Karpas-422 (cell line): ENCODE measurements at places on chromosomes 5 and 9.

DNA sequence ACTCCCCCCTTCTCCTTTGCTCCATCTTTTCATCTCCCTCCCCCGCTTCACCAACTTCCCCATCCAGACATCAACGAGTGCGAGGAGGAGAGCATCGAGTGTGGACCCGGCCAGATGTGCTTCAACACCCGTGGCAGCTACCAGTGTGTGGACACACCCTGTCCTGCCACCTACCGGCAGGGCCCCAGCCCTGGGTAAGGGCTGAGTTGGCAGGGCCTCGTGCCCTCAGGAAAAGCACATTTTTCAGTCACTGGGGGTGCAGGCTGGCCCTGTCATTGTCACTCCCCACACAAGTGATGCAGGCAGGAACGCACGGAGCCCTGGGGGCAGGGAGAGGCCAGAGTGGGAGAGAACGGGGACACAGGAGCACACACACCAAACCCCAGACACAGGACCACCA, 12.4 kb upstream of the ASS1 start:
- no peak for DNase-seq

DNA sequence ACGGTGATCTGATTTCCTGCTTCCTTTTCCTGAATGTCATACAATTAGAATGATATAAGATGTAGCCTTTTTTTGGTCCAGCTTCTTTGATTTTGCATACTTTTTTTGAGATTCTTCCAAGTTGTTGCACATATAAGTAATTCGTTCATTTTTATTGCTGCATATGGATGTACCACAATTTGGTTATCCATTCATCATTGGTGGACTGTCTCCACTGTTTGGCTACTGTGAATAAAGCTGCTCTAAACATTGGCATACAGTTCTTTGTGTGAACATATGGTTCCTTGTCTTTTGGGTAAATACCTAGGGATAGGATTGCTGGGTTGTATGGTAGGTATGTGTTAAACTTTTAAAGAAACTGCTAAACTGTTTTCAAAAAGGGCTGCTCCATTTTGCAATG, 52.6 kb downstream of the OR1J1 start:
- no peak for DNase-seq

GRCh38 chr9:105237246-105237645, 7.2 kb upstream of the SLC44A1 start:
- no peak for DNase-seq

DNA sequence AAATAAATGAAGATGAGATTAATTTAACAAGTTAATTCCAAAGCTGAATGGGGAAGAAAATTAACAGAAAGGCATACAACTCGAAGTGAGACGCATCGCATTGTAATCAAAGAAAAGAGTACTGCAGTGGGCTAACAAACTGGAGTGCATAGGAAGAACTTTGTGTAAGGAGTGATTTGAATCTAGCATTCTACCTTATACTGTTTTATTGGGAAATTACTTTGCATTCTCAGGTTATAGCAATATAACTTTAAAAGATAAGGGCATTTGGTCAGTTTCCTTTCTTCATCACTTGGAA, 124.5 kb upstream of the TLE4 start:
- DNase-seq: no peak

DNA sequence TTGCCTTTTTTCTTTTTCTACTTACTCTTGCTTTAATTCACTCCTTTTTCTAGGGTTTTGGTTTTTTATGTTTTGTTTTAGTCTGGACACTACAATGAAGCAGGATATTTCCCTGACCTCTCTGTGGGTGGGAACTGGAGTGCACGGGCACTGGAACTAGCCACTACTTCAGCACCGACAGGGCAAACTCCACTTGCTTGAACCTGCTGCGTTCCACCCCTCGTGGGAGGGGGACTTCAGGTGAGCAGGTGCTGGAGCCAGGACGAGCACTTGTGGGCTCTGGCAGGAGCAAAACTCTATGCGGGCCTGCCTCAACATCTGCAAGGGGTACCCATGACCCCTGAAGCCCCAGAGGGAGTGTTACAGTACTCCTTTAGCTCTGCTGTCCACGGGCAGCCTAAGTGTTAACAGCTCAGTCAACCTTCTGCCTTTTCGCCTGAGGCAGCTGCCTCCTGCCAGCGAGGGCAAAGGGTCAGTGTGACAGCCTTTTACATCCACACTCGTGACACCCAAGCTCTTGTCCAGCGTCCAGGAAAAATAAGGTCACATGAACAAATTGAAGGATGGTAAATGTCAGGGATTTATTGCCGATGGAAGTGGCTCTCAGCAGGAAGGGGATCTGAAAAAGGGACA, 144.1 kb upstream of the NFIL3 start:
- peak; percentile 2 for DNase-seq

- DNase-seq: peak; percentile 91
Observed at GRCh38 chr9:121059998-121060636, 10.0 kb upstream of the C5 start.

DNA sequence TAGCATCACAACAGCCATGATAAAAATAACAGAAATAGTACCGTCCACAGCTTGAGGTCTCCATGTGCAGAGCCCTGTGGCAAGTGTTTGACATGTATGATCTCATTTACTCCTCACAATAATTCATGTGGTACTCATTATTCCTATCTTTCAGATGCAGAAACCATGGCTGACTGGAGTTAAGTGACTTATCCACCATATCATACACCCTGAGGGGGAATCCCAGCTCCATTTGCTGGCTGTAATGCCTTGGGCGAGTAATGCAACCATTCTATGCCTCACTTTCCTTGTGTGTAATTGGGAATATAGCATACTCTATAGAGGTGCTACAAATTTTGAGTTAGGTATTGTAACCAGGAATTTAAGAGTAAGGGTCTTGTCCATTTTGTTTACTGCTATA, 347.0 kb upstream of the CLINT1 start:
- no peak for DNase-seq

GRCh38 chr5:28391277-28391676, 1352.9 kb upstream of the CDH9 start:
- no peak for DNase-seq

- no peak for DNase-seq
Observed at GRCh38 chr5:111676926-111677415, 80.0 kb downstream of the NREP start.

DNA sequence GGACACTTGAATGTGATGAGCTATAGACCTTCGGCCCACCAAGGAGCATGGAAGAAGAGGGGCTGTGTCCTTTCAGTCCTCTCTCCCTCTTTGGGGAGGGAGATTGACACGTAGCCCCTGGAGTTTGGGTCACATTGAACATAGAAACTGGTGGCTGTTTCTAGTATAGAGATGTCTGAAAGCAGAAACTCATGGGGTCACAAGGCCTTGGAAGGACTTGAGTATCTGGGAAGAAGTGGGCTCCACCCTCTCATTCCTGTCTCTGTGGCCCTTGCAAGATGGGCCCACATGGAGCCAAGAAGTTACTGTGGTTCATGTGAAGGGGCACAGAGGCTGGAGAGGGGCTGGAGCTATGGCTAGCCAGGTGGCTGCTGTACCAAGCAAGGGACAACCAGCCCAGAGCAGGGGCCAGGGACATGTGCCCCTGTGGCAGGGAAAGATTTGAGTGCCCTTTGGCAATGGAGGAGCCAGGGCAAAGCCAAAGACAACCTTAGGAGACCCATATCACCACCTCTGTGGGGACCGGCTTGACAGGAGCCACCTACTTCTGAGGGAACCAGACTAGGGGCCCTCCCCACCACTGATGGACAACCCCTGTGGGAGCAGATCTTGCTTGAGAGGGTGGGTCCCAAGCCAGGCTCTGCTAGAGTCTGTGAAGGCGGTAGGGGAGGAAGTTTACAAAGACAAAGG, 12.8 kb upstream of the ANGPTL2 start:
- DNase-seq: no peak

GRCh38 chr9:98971168-98971914, 27.6 kb downstream of the COL15A1 start:
- no peak for DNase-seq

DNA sequence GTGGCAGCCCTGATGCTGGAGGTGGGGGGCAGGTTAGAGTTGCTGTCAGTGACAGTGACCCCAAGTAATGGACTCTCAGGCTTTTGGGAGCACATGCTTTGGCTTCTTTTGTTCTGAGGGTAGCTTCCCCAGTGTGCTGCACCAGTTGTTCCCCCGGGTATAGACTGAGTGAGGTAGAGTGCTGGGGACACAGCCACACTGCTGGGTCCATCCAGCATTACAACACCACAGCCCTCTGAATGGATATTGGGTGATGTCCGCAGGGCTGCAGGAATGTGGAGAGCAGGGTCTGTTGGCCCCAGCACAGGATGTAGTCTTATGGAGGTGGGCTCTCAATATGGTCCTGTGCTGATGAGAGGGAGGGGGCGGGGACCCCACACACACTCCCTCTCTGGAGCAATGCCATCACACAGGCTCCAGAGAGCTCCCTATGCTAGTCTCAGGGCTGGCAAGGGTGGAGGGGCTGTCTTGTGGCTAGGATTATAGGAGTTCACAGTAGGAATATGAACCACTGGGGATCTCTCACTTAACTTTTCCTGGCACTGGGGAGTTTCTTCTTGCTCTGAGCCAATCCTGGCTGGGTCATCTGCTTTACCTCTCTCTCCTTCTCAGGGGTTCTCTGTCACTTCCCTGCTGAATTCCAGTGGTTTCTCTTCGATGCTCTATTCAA, 20.7 kb downstream of the OSMR start:
- DNase-seq: no peak

GRCh38 chr5:115842952-115843351, 1.2 kb downstream of the AP3S1 start:
- peak; percentile 60 for DNase-seq

DNA sequence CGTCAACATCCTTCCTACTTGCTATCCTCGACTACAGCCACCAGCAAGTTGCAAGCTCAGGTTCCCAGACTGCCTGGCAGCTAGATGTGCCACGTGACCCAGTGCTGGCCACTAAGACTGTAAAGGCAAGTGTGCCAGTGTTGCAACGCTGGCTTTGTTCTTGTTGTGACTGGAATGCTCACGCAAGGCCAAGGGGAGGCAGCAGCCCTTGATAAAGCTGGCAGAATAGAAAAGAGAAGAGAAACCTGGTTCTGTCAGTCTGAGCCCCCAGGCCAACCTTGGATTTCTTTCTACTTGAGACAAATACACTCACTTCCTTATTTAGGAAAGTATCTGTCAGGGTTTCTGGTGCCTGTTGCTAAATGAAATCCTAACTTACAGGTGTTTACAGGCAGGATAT, 113.0 kb downstream of the KLHL3 start:
- no peak for DNase-seq

GRCh38 chr5:140243706-140244250, 59.1 kb downstream of the PFDN1 start:
- DNase-seq: no peak

GRCh38 chr9:87991151-87991870, 17.0 kb upstream of the CDK20 start:
- no peak for DNase-seq

DNA sequence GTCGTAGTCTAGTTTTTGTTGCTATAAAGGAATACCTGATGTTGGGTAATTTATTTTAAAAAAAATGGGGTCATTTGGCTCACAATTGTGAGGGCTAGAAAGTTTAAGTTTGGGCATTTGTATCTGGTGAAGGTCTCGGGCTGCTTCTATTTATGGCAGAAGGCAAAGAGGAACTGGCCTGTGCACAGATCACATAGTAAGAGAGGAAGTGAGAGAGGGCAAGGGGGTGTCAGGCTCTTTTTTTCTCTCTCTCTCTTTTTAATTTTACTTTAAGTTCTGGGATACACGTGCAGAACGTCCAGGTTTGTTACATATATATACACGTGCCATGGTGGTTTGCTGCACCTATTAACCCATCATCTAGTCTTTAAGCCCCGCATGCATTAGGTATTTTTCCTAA, 453.3 kb downstream of the DIRAS2 start:
- DNase-seq: peak; percentile 92

DNA sequence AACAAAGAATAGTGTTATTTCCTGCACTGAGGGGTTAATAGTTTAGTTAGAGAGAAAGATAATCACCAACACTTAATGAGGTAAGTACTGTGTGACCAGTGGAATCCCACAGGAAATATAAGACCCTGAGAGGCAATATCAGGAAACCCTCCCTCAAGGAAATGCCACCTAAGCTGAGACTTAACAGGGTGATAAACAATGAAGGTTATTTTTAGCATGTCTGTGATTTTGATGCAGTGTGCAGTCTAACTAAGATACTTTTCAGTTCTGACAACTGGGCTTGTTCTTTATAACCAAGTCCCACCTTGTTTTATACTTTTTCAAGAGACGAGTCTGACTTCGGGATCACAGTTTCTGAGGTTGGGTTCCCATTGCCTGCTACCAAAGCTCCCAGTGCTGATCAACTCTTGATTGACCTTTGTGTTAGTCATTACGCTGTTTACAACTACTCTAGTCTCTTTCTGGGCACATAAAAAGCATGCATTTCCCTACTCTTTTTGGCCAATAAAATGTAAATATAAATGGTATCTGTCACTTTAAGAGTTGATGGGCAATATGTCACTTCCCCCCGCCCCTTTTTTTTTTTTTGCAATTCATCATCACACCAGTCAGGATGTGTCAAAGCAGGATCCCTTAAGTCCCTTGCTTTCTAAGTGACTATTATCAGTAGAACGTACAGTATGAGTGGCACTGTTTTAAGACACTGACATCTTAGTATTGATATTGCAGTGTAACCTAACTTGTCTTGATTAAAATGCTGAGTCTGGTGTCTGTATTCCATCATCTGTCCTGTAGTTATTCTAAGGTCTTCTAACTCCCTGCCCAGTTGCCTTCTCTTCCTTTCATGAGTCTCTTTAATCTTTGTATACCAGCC, 31.4 kb downstream of the C6 start:
- peak; percentile 20 for DNase-seq

DNA sequence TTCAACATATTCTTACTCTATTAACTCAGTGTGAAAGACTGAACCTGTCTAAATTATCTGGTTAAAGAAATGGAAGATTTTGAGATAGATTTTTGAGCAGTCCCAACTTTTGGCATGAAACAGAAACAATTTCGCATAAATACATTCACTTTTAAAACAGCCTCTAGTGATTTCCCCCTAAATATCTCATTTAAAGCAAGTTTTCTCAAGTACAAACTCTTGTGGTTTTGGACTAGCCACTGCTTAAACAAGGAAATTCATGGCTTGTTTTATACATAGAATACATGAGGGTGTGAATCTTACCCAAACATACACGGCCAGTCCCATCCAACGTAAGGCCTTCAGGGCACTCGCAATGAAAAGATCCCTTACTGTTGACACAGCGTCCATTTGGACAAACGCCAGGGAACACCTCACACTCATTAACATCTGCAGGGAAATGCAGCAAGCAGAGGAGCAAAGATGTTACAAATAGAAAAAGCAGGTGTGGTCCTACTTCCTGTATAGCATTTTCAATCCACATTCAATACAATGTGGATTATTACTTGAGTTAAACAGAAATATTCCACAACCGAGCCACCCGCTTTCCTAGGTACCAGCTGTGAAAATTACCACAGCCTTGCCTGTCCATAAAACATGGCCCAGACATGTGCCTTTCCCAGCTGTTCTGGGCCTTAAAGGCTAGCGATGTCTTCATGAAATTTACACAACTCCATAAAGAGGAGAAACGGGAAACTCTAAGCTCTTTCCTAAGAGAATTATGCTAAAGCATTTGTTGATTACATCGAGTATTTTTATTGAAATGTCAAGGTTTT, 188.8 kb downstream of the FBN2 start:
- no peak for DNase-seq

GRCh38 chr5:122937914-122938313, 92.5 kb downstream of the SNX24 start:
- DNase-seq: no peak

GRCh38 chr5:116763987-116764866, 189.6 kb upstream of the SEMA6A start:
- DNase-seq: no peak
